ENCODE measurements at places on chromosomes 7 and 10. TPM values are rescaled to one million over a fixed set of nuclear protein-coding genes. Genes with fewer than 3 reads are reported as not detected.

- DNase-seq, result peak; percentile 53
- H3K4me1 ChIP-seq, result peaks cover 46% of the 10 kb centered on the region
- H3K27me3 ChIP-seq, result no peaks in the 10 kb centered on the region
- H3K4me3 ChIP-seq, result peak overlapping the region; percentile 94
- H3K27ac ChIP-seq, result peak overlapping the region; percentile 97
Observed at GRCh38 chr10:3783682-3784432, 1.2 kb downstream of the KLF6 start.

DNA sequence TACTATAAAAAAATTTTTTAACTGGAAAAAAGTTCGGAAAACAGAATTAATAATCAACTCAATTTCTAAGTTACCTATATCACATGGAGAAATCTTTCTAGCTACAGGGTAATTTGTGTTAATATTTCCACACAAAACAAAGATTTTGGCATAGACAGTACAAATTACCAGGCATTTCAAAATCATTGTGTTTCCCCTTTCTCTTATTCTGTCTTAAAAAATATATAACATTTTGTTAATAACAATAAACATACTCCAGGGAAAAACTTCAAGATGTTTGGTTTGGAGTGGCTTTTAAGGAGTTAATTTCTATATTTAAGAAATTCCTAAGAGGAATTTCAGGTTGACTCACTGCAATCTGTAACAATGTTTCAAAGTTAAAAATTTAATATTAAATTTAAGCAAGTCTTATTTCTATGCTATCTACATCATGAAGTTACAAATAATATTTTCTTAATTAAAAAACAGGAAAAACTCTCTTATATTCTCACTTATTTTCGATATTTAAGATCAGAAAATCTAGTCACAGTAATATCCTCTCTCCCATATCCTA, 132.6 kb downstream of the NRBF2 start:
- no peak for DNase-seq
- no peaks in the 10 kb centered on the region for H3K27me3 ChIP-seq

DNA sequence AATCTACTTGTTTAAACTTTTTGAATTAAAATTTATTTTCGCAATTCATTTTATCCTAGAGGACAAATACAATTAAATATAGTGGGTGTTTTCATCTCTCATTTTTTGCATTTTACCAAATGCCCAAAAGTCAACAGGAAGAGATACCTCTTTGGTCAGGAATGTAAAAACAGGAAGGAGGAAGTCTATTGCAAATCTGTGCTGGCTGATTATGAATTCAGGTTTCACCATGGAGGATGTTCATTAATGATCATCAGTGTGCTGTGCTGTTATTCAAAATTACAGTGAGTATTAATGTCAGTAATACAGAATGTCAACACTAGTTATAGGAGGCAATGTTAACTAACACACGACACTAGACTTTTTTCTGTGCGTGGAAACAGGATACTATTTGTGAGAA, 24.7 kb downstream of the EXOC6 start:
- H3K27me3 ChIP-seq, result no peaks in the 10 kb centered on the region
- H3K4me1 ChIP-seq, result peaks cover 6% of the 10 kb centered on the region
- no peak overlapping the region for H3K27ac ChIP-seq
- no peaks in the 10 kb centered on the region for H3K36me3 ChIP-seq
- no peak overlapping the region for H3K4me3 ChIP-seq

DNA sequence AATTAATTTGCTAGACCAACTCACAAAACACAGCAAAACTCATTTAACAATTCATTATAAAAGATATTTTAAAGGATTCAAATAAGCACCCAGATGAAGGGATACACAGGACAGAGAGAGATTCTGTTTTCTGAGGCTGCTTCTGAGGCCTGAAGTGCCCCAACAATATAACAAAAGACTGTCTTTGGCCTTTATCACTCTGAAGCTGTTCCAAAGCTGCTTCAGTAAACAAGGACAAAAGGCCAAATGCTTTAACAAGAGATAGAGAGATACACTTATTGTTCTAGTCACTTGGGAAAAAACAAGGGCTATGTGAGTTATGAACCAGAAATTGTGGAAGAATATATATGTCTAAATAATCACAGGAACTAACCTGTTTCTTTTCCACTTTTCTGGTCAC, 223.7 kb downstream of the CXCL12 start:
- no peak overlapping the region for H3K4me3 ChIP-seq
- DNase-seq, result no peak
- H3K27me3 ChIP-seq, result no peaks in the 10 kb centered on the region
- H3K4me1 ChIP-seq, result no peaks in the 10 kb centered on the region
- no peak overlapping the region for H3K27ac ChIP-seq

DNA sequence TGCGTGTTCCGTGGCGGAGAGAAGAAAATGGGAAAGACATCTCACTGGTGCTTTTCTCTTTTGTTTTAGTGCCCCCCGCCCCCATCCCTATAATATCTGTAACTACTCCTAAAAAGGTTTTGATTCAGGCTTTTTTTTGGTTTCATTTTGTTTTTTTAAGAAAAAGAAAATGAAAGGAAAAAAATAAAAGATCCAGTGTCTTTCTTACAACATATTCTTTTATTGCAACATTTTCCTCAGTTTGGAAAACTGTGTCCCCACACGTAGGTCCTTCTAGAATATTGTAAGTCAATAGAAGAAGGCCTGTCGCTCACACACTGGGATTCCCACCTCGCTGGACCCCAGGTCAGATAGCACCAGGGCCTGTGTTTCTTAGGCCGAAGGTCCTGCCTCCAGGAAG, 20.6 kb downstream of the AIFM2 start:
- H3K4me1 ChIP-seq, result peaks cover 6% of the 10 kb centered on the region
- H3K27me3 ChIP-seq, result no peaks in the 10 kb centered on the region
- peaks cover 3% of the 10 kb centered on the region for H3K36me3 ChIP-seq
- H3K4me3 ChIP-seq, result no peak overlapping the region
- no peak for DNase-seq

DNA sequence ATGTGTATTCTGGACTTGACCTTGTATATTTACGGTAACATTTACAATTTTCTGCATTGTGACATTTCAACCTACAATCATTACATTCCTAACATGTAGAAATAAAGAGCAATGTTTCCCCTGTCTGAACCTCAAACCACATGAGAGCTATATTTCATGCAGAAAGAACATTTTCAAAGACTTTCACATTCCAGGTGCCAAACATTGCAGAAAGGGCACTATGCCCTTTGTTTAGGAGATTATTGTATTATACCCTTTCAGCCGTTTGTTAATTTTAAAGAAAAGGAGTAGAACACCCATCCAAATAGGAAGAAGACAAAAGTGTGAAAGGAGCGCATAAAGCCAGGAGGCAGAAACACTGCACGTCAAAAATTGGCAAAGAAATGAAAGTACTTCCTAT, 260.4 kb downstream of the RELN start:
- H3K4me3 ChIP-seq, result no peak overlapping the region
- no peaks in the 10 kb centered on the region for H3K27me3 ChIP-seq
- DNase-seq, result no peak
- H3K36me3 ChIP-seq, result no peaks in the 10 kb centered on the region

DNA sequence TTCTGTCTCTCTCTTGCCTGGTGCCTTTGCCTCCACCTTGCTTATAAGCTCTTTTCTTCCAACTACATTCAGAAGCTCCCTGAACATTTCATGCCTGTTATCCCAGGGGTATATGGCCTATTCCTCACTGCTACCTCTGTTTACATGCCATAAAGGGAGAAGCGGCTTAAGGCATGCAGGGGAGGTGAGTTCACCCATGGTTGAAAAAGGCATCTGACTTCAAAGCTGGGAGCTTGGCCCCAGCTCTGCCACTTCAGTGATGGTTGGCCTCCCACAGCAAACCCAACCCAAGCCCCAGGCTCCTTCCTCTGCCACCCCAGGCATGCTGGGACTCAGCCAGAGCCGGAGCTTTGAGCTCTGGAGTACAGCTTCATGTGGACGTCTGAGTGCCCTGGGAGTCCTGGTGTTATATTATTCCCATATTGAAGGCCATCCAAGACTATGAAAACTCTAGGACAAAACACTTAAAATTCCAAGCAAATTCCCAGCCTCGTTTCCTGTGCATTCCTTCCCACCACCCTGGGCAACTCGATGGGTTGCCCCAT, 468.6 kb upstream of the ZMIZ1 start:
- H3K4me1 ChIP-seq, result no peaks in the 10 kb centered on the region
- peaks cover 7% of the 10 kb centered on the region for H3K27me3 ChIP-seq
- no peak for DNase-seq
- H3K27ac ChIP-seq, result no peak overlapping the region

DNA sequence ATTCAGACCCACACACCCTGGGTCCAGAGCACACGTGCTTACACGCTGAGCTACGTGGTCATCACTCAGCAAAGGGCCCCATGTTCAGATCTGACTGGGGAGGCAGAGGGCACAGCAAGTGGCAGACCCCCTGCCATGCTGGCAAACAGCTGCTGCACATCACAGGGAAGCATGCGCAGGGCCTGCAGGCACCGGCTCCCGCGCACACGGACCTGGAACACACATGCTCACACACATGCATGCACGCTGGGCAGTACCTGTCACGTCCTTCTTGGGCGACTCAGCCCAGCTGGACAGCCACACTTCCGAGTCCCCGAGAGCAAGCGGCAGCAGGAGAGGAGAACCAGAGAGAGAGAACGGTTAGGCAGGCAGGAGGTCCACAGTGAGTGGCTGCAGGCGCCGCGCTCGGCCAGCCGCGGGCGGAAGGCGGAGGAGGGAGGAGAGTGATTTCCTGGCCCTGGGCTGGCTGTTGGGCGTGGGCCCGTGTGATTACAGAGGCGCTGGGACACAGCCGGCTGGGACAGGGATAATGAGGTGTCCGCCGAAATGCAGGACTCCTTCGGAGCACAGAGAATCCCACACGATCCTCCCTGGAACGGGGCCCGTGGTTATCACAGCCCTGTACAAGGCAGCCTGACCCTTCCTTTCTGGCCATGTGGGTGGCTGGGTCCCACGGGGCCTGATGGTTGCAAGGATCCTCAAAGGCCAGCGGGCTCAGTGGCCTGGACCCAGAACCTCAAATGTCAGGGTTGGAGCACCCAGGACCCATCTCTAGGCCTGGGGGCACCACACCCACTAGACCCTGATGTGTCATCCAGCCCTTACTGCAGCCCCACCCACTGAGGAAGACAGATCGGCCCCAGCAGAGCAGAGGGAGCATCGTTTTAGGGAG, 175.1 kb downstream of the NEURL1 start:
- no peaks in the 10 kb centered on the region for H3K36me3 ChIP-seq
- DNase-seq, result no peak
- H3K4me1 ChIP-seq, result peaks cover 28% of the 10 kb centered on the region
- H3K4me3 ChIP-seq, result no peak overlapping the region
- H3K27ac ChIP-seq, result 0 out of 2 replicates have a peak overlapping the region, but pooled peaks have one; percentile 74

DNA sequence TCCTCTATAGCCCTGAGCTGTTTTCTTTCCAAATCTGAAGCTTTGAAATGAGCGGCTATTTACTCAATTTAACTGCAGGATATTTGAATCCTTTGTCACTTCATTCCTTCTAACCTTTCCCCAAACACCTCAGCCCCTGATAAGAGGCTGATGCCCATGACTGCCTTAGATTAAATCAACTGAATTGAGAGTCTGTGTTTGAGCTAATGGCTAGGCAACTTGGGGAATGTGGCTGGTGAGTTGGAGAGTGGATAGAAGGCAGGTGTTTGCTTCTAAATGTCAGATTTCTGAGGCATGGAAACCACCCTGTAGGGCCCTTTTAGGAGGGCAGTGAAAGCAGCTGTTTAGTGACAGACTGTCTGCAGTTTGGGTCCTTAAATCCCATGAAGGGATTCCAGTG, 759.9 kb downstream of the LRMDA start:
- H3K27me3 ChIP-seq, result peaks cover 9% of the 10 kb centered on the region
- no peak for DNase-seq
- peaks cover 46% of the 10 kb centered on the region for H3K4me1 ChIP-seq

DNA sequence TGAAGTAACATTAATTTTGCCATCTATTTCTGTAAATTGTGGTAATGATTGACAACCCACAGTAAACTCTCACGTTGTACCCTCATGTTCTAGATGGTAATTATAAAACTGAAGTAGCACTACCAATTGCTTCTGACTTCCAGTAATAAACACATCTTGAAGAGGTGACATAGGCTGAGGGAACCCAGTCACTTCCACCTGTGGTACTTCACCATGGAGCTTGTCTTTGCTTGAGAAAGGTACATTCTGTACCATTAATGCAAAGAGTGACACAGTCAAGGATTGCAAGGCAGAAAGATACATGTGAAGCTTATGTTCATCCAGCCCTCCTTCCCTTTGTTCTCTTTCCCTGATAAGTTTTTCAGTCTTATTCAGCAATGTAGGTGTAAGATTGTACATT, 11.2 kb downstream of the CAPZA2 start:
- H3K4me3 ChIP-seq, result no peak overlapping the region
- peaks cover 25% of the 10 kb centered on the region for H3K4me1 ChIP-seq
- no peak for DNase-seq
- H3K36me3 ChIP-seq, result peaks cover 8% of the 10 kb centered on the region
- peak overlapping the region; percentile 39 for H3K27ac ChIP-seq
- H3K27me3 ChIP-seq, result no peaks in the 10 kb centered on the region

GRCh38 chr7:73577627-73578341, 595 bp downstream of the TBL2 start:
- peaks cover 21% of the 10 kb centered on the region for H3K36me3 ChIP-seq
- H3K4me3 ChIP-seq, result peak overlapping the region; percentile 86
- H3K27me3 ChIP-seq, result peaks cover 38% of the 10 kb centered on the region
- H3K4me1 ChIP-seq, result peaks cover 16% of the 10 kb centered on the region

- no peak overlapping the region for H3K27ac ChIP-seq
- H3K36me3 ChIP-seq, result peaks cover 11% of the 10 kb centered on the region
- no peak for DNase-seq
- no peaks in the 10 kb centered on the region for H3K27me3 ChIP-seq
- no peaks in the 10 kb centered on the region for H3K4me1 ChIP-seq
Observed at GRCh38 chr10:73534857-73535256, 39.0 kb upstream of the PPP3CB start.

GRCh38 chr10:118926441-118926840, 103.1 kb upstream of the NANOS1 start:
- peaks cover 10% of the 10 kb centered on the region for H3K36me3 ChIP-seq
- peaks cover 6% of the 10 kb centered on the region for H3K27me3 ChIP-seq
- no peak overlapping the region for H3K27ac ChIP-seq
- H3K4me3 ChIP-seq, result no peak overlapping the region

GRCh38 chr7:138226745-138227279, 150.6 kb downstream of the AKR1D1 start:
- H3K27ac ChIP-seq, result no peak overlapping the region
- H3K27me3 ChIP-seq, result no peaks in the 10 kb centered on the region
- no peak overlapping the region for H3K4me3 ChIP-seq
- no peak for DNase-seq

DNA sequence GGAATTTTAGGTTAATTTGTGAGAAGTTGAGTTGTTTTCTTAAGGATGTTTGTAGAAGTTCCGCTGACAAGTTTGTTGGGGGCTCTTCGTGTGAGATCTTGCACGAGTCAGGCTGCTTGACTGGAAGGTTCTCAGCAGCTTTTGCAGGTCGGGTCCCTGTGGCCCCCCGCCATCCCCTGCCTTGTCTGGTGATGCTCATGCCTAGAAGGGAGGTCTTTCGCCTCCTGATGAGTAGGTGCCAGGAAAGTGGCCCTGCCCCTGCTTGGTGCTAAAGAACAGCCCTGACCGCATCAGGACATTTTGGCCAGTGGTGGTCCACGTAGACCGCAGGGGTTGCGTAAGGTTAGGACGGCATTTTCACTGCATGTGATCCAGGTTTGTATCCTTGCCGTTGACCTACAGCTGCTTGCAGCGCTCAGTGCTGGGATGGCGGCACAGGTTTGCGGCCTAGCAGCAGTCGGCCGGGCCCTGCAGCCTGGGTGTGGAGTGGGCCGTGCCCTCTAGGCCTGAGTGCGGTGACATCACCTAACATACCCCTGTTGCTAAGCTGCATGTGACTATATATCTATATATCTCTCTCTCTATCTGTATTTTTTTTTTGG, 62.4 kb downstream of the DNAJB6 start:
- peak overlapping the region; percentile 63 for H3K27ac ChIP-seq
- H3K36me3 ChIP-seq, result peaks cover 58% of the 10 kb centered on the region
- peaks cover 29% of the 10 kb centered on the region for H3K4me1 ChIP-seq
- no peak overlapping the region for H3K4me3 ChIP-seq
- H3K27me3 ChIP-seq, result no peaks in the 10 kb centered on the region

The ELOVL3 gene
- total RNA-seq, result 0.17 TPM

The OR2A42 gene
- 0.37 TPM for total RNA-seq

The ARID5B gene
- 1.2 TPM for total RNA-seq

The FBXL13 gene
- total RNA-seq, result 2.2 TPM
